ENCODE measurements at places on chromosomes 11 and 22.

DNA sequence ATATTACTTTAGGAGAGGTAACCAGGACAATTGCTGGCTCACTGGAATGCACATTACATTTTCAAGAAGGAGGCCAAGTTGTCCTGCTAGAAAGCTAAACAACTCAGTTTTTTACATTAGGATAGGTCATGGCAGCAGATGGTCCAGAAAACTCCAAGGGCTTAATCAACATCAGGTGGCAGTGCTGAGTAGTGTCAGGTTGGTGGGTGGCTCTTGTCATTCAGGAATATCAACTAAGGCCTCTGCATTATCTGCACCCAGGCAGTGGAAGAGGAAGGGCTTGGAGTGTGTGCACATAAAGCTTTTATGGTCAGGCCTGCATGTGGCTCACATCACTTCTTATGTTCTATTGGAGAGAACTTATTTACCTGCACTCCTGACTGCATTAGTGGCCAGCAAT lies 32.2 kb upstream of the OR4B1 start:
- no peak for DNase-seq

- no peak for DNase-seq
These were observed 142.7 kb downstream of the LRRC4C start for GRCh38 chr11:41316751-41317150.

DNA sequence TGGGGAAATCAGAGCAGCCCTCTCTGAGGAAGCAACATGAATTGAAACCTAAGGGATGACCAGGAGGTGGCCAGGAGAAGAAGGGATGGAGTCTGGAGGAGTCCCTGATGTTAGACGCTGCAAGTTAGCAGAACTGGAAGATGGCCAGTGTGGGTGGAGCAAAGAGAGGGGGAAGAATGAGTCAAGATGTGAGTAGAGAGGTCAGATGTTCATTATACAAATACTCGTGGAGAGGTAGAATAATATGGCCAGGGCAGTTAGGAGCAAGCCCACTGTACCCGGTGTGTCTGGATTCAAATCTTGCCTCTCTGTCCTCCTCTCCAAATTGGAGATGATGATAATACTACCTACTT lies 242.0 kb downstream of the TENM4 start:
- no peak for DNase-seq

GRCh38 chr11:67538823-67539505 lies 15.7 kb upstream of the CABP2 start:
- no peak for DNase-seq

GRCh38 chr11:57596266-57596885 lies 1.1 kb upstream of the SERPING1 start:
- DNase-seq = no peak

GRCh38 chr22:43100225-43100624 lies 10.3 kb upstream of the BIK start:
- DNase-seq = no peak

GRCh38 chr11:12171921-12172320 lies 61.5 kb downstream of the MICAL2 start:
- DNase-seq = no peak

- DNase-seq = no peak
These were observed 8.6 kb downstream of the PDGFD start for GRCh38 chr11:104155375-104155774.

GRCh38 chr11:34633990-34634693 lies 13.2 kb downstream of the EHF start:
- DNase-seq = no peak

DNA sequence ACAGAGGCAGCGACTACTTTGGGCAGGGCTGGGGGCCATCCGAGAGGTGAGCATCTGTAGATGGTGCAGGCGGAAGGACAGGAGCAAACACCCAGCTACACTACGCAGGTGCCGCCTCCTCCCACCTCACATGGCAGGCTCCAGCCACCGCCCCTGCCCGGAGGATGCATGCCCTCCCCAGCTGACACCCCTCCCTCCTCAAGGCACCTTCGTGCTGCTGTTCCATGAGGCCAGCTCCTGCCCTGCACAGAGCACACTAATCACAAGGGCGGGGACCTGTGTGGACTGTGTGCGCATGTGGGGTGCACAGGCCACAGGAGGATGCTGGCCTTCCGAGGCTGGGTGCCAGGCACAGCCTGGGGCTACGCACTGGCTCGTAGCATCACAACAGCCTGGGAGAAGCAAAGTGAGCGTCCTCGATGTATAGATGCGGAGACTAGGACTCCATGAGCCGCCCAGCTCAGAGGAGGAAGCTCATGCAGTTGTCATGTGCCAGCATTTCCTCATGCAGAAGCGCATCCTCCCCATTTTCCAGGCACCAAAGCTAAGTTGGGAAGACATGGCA lies 32.8 kb upstream of the HMOX1 start:
- DNase-seq = no peak

DNA sequence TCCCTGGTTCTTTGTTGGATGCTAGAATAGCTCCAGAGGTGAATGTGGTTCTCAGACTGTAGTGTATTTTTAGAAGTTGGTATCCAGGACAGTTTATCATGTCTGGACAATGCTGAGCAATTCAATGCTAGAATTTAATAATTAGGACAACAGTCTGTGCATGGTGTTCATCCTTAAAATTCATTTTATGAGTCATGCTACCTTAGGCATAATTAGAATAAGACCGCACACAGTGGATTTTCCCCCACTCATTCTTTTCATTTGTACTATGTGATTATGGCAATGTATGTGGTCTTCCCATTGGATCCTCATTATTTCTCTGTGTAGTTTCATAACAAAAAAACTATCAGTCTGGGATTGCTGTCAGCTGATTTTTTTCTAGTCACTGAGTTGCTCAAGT lies 196.7 kb downstream of the ARHGAP42 start:
- DNase-seq = no peak

- DNase-seq = no peak
These were observed 58.4 kb upstream of the RCN1 start for GRCh38 chr11:32032478-32032877.

DNA sequence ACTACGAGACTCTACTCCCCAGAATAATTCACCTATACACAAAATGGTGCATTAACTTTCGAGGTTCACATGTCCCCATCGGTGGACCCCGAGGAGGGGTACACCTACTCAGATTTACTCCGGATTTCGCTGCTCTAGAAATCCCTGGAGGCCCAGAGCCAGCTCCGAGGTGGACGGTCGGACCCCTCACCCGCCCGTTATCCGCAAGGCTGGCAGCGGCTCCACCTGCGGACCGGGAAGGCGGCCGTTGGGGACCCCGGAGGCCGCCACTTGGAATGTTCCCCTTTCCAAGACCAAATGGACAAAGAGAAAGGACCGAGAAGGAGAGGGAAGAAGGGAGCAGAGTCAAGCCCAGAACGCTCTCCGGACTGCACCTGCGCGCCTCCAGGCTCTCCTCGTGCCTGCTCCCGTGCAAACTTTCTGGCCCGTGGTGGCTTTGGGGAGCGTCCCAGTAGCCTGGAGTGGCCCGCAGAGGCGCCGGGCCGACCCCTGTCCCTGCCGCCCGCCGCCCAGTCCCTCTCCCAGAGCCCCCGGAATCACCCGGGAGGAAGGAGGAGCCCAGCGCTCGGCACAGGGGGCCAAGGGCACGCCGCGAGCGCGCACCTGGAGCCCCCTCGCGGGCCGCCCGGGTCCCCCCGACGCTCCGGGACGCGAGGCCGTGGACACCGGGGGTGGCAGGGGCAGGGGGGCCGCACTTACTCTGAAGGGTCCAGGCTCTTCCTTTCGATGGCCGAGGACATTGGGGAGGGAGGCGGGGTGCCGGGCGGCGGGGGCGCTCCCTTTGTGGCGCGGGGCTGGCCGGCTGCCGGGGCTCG lies 23.0 kb downstream of the LMO2 start:
- DNase-seq = no peak

DNA sequence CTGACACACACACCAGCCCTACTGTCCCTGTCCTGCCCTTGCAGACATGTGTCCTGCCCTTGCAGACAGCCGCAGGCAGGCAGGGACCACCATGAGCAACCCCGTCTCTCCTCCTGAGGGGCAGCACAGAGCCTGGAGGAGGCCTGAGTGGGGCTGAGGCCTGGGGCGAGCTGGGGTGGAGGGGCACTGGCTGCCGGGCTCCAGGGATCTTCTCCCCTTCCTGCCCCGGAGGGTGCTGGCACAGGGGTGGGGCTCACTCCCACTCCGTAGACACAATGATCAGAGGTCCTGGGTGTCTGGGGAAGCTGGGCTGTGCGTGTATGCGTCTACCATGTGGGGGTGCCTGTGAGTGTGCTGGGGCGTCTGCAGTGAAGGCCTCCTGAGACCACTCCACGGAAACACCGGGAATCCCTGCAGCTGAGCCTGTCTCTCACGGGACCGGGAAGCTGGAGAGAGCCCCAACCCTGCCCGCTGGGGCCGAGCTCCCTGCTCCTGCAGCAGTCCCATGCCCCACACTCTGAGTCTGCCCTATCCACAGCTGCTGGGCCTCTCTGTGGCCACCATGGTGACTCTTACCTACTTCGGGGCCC lies 588 bp downstream of the TSPAN32 start:
- DNase-seq = no peak

DNA sequence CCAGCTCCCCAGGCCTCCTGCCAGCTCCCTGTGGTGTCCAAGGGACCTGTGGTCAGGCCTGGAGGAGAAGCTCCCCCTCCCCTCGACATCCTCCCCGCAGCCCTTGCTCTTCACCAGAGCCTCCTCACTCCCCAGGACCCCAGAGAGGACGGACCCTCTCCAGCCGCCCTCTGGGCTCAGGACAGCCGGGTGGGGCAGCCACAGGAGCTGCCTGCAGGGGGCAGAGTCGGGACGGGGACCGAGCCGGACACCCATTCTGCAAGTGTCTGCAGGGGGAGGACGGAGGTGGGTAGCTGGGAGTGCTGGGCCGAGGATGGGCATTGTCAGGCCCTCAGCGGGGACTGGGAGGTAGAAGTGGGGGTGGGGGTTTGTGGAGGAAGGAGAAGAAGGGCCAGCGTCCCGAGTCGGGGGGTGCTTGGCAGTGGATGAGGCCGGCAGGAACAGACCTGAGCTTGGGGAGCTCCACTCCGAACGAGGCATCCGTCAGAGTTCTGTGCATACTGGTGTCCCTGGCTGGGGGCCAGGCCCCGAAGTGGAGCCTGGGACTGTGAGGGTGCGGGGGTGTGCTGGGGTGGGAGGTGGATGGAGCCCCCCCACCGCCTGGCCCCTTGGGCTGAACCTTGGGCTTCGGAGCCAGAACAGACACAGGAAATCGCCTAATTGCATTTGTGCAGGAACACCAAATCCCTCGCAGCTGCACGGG lies 15.2 kb downstream of the PRR33 start:
- DNase-seq = no peak

DNA sequence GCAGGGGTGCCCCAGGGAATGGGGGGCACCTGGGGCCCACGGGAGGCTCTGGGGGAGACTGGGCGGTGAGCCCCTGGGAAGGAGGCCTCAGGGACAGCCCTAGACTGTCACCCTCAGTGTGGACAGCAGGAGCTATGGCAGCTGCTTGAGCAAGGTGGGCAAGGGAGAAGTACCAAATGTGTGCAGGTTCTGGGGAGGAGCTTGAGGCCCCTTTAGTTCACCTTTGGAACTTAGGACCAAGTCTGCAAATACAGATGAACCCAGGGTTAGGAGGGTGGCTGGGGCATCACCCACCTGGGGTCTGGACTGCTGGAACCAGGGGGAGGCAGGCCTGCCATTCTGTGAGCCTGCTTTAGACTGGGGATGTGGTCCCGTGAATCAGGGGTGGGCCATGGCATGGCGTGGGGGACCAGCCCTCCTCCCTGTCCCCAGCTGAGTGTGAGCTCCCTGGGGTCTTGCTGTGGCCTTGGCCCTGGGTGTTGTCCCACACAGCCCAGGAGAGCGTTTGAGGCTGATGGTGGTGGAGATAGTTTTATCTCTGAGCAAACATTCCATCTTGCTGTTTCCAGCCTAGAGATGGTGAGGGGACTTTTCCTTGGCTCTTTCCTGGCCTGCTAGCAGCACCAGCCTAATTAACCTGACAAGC lies 122.3 kb downstream of the KCNQ1 start:
- DNase-seq = no peak

DNA sequence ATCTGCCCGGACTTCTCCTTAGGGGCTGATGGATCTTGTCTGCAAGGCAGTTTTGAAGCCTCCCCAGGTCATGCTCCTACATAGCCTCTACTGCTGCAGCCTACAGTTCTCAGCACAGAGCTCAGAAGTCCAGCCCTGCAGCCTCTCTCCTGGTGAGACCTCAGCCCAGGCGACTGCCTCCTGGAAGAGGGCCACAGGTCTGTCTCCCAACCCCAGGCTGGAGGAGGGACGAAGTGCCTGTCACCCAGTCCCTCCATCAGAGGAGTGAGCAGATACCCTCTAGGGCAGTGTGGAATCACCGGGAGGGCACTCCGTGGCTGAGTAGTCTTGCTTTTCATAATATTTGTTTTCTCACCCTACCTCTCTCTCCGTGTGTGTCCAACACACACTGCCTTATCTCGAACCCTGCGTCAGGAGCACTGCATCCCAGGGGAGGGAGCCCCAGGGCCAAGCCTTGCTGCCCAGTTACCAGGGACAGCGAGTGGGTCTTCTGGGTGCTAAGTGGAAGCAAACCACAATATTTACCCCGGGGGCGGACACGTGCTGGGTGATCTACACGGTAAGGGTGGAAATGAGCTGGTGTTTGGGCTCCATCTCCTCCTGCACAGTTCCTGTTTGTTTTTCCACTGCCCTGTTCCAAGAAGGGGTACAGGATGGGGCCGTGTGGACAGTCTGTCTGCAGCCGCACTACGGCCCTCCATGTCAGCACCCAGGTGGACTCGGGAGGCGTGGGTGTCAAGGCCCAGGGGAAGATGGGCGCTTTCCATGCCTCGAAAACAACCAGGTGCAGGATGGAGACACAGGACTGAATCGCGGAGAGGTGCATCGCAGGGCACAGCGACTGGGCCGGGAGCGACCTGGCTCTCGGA lies 133.7 kb upstream of the HSD17B12 start:
- no peak for DNase-seq

DNA sequence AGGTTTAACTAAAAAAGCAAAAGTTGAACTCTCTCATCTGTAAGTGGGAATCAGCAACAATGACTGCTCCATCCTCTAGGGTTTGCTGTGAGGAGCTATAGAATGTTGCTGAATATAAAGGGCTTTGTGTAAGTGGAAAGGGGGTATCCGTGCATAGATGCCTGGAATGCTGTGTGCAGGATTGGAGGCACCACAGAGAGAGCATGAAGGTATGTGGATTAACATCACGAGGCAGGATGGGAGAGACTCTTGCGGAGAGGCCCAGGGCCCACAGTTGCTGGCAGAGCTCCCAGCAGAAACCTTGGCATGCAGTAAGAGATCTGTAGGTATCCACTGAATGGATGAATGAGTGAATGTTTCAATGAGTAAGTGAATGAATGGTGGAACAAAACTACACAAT lies 298.7 kb upstream of the DDI1 start:
- DNase-seq = no peak

GRCh38 chr11:61587541-61587941 lies 6.7 kb upstream of the SYT7 start:
- DNase-seq = peak; percentile 38

DNA sequence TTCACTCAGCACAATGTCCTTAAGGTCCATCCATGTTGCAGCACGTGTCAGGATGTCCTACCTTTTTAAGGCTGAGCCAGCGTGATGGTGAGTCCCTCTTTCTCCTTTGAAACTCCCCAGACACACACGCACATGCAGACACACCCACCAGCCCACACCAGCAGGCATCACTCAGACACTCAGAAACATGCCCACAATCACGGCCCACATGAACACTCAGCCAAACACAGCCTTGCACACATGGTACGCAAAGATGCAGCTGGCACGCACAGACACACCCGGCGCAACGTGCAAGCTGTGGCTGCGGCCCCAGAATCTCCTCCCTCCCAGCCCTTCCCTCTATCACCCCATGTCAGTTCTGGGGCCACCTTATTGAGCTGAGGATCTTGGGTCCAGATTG lies 8.0 kb downstream of the FADS3 start:
- DNase-seq = no peak

Data from CD4-positive, alpha-beta T cell treated with Interleukin-1 beta for 1 hour (primary cell).